Breast epithelium (tissue), 4 donors: ENCODE measurements at places on chromosomes 7 and 10.

- DNase-seq: no peak
Measured at GRCh38 chr7:35536396-35536826, 158.5 kb downstream of the HERPUD2 start.

DNA sequence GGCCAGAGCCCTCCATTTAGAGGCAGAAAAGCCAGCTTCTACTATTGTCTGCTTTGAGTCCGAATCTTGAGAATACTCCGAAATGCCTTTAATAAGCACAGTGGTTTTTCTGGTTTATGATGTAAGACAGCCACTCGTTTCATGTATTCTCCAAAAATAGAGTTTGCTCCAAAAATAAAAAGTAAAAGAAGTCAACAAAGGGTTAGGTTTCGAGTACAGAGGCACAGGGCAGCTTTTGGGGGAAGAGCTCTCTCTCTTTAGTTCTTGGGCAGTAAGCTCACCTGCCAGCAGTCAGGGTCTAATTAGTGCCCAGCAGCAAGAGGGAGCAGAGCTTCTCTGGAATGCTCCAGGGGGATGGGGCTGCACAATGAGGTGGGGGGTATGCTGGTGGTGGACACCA is 20.2 kb downstream of the CREB3L2 start:
- DNase-seq: no peak

GRCh38 chr10:90929179-90929578 is 8.3 kb upstream of the ANKRD1 start:
- DNase-seq: no peak

DNA sequence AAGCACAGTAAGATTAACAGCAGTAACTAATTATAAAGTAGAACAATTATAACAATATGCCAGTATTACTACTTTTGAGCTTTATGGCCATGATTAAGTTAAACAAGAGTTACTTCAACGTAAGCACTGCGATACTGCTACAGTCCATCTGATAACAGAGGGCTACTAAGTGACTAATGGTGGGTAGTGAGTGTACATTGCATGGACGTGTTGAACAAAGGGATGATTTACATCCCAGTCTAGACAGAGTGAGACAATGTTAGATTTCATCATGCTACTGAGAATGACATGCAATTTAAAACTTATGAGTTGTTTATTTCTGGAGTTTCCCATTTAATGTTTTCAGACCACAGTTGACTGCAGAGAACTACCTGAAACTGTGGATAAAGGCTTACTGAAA is 45.6 kb downstream of the TPST1 start:
- DNase-seq: no peak

DNA sequence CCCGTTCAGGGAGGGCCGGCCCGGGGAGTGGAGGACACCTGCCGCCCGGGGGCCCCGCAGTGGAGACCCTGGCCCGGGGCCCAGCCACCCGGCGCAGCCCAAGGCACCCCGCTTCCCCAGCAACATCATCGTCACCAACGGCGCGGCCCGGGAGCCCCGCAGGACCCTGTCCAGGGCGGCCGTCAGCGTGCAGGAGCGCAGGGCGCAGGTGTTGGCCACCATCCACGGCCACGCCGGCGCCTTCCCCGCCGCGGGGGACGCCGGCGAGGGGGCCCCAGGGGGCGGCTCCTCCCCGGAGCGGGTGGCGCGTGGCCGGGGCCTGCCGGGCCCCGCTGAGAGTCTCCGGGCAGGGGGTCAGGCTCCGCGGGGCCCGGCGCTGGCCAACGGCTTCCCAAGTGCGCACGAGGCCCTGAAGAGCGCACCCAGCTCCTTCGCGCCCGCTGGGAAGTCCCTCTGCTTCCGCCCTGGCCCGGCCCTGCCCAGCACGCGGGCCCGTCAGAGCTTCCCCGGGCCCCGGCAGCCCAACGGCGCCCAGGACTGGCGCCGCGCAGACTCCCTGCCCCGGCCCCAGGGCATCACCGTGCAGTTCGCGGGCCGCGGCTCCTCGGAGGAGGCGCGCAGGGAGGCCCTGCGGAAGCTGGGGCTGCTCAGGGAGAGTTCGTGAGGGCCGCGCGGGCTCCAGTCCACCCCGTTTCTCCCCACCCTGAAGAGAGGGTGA is 46.7 kb downstream of the PROSER2 start:
- no peak for DNase-seq

DNA sequence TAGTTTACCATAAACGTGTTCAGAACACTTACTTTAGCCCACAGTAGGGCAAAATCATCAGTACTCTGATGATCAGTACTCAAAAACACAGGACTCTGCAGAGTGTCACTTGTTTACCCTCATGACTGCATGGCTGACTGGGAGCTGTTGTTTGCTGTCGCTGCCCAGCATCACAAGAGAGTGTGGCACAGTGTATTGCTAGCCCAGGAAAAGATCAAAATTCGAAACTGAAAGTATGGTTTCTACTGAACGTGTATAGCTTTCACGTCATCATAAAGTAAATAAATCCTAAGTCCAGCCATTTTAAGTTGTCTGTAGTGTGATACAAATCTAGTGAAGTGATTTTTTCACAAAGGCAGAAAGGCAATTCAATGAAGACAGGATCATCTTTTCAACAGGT is 184.6 kb downstream of the RAMP3 start:
- DNase-seq: no peak

GRCh38 chr7:25478925-25479324 is 250.6 kb upstream of the NPVF start:
- no peak for DNase-seq

DNA sequence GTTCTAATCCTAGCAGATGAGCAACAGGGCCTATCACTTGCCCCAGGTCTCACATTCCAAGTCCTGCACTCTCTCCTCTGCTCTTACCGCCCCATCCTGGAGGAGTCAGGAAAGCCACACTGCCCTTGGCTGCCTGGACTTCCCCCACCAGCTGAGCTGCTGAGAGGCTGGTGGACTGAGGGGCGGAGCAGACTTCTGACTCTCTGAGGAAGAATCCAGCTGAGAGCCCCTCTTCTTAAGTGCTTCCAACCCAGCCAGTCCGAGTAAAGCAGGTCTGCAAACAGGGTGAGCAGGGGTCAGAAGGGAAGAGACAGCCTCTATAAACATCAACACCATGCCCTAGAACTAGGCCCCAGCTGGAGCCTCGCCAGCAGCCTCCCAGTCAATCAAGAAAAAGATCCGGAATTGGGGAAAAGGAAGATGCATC is 92.4 kb upstream of the TMEM72 start:
- no peak for DNase-seq

DNA sequence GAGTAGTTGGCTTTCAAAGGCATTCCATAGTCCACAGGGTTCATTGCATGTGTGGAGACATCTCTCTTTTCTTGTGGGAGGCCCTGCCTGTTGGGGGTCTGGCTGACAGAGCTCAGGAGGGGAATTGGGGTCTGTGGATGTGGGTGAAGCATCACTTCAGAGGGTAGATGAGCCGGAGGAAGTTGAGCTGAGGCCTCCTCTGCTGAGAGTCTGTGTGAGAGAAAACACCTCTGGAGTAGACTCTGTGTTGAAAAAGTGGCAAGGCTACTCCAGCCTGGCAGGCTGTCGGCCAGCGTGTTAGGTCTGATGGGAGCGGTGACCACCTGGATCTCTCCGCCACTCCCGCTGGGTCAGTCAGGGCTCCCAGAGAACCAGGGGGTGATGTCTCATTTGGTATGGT is 358.0 kb upstream of the MGMT start:
- DNase-seq: no peak

GRCh38 chr7:55565681-55566080 is 6.6 kb downstream of the VOPP1 start:
- DNase-seq: no peak
